ENCODE measurements at places on chromosomes 4 and X.

DNA sequence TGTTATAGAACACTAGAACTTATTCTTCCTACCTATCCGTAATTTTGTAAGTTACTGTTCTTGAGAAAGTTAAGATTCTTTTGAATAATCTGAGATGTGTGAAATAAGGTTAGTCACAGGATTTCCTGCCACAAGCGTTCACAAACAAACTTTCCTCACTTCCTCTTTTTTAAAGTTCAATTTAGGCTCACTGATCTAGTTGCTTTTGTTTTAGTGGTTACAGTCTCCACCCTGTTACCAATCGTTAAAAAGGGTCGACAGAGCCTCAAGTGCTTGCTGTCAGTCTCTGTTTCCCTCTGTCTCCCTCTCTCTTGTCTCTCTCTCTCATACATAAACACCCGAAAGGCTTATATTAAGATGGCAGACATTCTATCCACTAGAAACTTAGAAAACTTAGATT is 35.9 kb upstream of the STK26 start:
- DNase-seq, result peak; percentile 24

DNA sequence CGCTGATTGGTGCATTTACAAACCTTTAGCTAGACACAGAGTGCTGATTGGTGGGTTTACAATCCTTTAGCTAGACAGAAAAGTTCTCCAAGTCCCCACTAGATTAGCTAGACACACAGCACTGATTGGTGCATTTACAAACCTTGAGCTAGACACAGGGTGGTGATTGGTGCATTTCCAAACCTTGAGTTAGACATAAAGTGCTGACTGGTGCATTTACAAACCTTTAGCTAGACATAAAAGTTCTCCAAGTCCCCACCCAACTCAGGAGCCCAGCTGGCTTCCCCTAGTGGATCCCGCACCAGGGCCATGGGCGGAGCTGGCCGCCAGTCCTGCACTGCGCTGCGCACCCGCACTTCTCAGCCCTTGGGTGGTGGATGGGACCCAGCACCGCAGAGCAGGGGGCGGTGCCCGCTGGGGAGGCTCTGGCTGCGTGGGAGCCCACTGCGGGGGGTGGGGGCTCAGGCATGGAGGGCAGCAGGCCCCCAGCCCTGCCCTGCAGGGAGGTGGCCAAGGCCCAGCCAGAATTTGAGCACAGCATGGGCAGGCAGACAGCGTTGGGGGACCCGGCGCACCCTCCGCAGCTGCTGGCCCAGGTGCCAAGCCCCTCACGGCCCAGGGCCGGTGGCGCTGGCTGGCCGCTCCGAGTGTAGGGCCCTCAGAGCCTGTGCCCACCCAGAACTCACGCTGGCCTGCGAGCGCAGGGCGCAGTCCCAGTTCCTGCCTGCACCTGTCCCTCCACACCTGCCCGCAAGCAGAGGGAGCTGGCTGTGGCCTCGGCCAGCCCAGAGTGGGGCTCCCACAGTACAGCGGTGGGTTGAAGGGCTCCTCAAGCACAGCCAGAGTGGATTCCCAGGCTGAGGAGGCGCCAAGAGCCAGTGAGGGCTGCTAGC is 608.9 kb upstream of the LCORL start:
- no peak for DNase-seq

DNA sequence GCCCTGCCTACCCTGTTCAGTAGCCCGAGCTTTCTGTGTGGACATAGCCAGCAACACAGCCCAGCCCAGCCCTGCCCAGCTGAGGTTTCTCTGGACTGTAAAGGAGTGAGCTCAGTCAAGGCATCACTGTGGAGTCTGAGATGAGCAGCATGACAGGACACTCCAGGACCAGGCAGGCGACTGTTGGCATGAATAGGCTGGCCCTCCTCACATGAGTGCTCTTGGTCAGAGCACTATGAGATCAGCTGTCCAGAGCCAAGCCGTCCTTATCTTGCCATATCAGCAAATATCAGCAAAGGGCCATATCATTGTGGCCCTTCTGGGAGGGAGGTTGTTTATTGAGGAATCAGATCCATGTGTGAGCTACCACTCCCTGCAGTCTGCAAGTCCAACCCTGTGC is 30.9 kb downstream of the REELD1 start:
- DNase-seq, result no peak

GRCh38 chrX:153539171-153539978 is 21.9 kb downstream of the ATP2B3 start:
- peak; percentile 68 for DNase-seq

GRCh38 chr4:54065282-54066087 is 1.1 kb upstream of the CHIC2 start:
- no peak for DNase-seq

DNA sequence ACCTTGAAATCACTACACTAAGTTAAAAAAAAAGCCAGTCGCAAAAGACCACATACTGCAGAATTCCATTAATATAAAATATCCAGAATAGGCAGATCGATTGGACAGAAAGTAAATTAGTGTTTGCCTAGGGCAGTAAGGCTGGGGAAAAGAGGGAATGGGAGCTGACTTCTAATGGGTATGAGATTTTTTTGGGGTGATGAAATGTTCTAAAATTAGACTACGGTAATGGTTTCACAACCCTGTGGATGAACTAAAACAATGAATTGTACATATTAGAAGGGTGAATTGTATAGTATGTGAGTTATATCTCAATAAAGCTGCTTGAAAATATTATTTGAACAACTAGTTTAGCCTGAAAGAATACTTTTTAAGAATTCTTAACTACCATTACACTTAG is 6.7 kb upstream of the GPRIN3 start:
- no peak for DNase-seq

DNA sequence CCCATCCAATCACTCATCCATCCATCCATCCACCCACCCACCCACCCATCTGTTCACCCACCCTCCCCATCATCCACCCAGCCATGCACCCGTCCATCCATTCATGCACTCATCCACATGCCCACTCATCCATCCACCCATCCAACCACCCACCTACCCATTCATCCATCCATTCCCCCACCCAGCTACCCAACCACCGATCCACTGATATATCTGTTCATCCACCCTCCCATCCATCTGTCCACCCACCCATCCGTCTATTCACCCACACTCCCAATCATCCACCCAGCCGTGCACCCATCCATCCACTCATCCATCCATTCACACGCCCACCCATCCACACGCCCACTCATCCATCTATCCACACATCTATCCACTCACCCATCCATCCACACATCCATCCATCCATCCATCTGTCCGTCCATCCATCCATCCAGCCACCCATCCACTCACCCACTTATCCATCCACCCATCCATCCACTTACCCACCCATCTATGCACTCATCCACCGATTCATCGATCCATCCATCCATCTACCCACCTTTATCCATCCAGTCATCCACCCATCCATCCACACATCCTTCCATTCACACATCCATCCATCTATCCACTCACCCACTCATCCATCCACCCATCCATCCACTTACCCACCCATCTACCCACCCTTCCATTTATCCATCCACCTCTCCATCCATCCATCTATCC is 28.4 kb downstream of the ASMTL start:
- DNase-seq, result no peak

DNA sequence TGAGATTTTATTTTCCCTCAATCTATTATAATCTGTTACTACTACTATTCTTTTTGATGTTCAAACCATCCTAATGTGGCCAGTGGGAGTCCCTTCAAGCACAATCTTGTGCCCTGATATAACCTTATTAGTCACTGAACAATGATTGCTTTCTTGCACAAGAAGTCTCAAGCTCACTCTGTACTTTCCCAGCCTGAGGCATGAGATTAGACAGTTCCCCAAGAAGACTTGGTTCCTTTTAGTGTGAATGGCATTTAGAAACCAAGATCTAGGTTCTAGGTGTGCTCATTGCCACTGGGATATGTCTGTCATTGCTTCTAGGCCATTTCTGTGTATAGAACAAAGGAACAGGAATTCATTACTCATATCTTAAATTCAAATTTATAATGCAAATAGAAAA is 28.0 kb upstream of the RBM41 start:
- no peak for DNase-seq

GRCh38 chrX:75609406-75609805 is 86.6 kb upstream of the ZDHHC15 start:
- DNase-seq, result no peak

GRCh38 chr4:56200275-56200674 is 187.0 kb downstream of the AASDH start:
- DNase-seq, result no peak

GRCh38 chr4:36712013-36712412 is 430.6 kb downstream of the DTHD1 start:
- no peak for DNase-seq

DNA sequence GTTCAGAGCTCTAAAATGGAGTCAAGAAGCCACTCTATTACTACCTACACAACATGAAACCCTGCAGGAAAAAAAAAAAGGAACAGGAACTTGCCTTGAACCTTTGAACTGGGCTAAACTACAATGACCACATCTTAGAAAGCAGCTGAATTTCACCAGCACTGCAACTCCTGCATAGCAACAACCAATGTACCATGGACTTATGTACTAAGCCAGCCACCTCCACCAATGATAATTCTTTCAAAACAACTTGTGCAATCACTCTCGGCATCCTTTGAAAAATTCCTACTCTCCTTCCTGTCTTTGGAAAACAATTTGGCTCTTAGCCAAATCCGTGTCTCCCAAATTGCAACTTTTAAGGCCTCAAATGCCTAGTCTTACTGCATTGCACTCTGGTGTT is 26.8 kb upstream of the FMR1 start:
- DNase-seq, result no peak

- DNase-seq, result no peak
Observed at GRCh38 chr4:8886612-8887406, 15.2 kb upstream of the HMX1 start.

DNA sequence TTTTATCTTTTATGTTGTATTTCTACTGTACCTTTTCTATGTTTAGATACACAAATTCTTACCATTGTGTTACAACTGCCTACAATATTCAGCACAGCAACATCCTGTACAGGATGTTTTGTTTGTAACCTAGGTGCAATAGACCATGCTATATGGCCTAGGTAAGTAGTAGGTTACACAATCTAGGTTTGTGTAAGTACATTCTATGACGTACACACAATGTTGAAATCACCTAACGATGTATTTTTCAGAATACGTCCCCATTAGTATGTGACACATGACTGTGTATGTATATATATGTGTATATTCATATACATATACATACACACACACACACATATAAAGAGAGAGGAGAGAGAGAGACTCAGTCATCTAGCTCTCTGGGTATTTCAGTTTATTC is 103.5 kb downstream of the CLNK start:
- no peak for DNase-seq

DNA sequence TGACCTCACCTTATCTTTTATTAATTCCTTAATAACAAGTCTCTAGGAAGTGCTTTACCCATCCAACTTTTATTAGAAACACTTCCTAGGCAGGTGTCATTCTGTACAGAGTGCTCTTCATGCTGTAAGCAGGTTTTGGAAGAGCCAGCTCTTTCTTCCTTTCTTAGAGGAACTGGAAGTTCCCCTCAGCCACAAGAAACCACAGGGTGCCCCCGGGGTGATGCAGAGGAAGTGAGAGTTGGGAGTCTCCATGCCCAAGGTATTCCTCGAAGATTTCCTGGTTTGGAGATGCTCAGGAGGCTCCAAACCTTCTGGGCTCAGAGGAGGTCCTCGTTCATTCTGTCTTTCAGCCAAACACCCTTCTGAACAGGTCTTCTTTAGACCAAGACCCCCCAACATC is 83.8 kb downstream of the EGF start:
- no peak for DNase-seq

GRCh38 chr4:94208266-94208665 is 601 bp downstream of the SMARCAD1 start:
- DNase-seq, result no peak

DNA sequence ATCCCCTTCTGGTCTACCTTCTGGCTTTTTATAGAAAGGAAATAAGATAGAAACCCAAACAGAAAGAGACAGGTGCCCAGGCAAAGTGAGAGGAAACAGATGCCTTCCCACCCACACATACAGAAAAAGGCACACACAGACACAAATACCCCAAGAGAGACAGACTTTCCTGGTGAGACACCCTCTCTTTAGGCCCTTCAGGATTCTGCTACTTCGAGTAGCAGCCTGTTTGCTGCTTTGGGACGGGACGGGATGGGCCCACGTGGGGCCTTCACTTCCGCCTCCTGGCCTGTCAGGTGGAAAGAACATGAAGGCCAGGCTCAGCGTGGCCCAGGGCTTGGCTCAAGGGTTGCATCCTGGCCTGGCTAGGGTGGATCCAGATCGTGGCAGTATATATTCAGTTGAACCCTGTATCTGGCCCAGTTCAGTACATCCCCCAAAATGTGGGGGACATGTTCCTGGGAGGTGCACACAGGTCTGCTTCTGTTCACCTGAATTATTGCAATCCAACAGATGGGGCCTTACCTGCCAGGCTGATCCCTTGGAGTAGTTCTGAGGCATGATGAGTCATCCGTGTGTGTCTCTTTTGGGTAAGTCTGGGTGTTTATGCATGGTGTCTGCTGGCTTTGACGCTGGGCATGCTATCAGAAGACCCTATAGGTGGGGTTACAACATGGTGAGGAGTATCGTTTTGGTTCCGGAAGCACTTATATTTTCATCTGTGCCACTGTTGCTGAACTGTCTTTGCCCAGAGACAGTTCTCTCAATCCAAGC is 2.4 kb downstream of the ZNF275 start:
- no peak for DNase-seq

DNA sequence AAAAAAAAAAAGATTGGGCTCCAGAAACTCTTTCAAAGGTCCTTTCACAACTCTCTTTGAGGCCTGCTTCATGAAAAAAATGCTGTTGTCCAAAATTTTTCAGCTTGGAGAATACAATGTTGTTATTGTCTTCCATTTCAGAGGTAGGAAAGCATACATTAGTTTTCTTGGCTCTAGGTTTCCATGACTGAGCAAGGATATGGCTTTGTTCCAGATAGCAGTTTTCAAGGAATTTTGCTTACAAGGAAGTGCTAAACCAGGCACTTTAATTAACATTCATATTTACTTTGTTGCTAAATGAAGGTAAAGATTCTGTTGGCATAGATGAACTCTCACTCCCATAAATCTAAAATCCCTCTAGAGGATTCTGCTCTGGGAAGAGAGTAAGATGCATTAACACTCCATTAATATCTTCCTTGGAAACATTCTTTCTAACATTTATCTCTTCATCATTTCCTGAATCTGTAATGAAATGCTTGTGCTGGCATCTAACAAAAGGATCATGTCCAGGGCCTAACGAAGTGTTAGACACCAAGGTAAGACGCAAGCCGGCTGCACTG is 118.4 kb downstream of the COL25A1 start:
- no peak for DNase-seq

DNA sequence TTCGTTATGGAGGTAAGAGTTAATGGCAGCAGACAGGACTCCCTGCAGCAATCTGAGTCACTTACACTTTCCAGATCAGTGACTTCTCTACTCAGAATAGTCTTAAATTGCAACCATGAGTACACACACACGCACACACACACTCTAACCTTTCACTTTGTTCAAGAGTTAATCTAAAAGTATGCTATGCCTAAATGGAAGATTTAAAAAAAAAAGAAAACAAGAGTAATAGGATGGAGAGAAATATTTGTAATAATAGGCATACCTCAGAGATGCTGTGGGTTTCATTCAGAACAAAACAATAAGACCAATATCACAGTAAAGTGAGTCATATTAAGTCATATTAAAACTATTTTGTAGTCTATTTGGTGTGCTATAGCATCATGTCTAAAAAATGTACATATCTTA is 969.1 kb upstream of the PCDH10 start:
- DNase-seq, result no peak

GRCh38 chrX:77938083-77938680 is 27.7 kb downstream of the ATP7A start:
- DNase-seq, result no peak

GRCh38 chr4:40179360-40179759 is 17.5 kb upstream of the RHOH start:
- DNase-seq, result no peak

Data from activated naive CD4-positive, alpha-beta T cell treated with anti-CD3 and anti-CD28 coated beads, Interleukin-2, amount 10 ng/mL, durations not matched to agents 7 days and 5 days (primary cell).